ENCODE measurements at places on chromosomes 7 and 10. TPM values are rescaled to one million over a fixed set of nuclear protein-coding genes. Genes with fewer than 3 reads are reported as not detected.
A peak's percentile ranks its signal among the peaks of the same experiment; 100 is the strongest.

DNA sequence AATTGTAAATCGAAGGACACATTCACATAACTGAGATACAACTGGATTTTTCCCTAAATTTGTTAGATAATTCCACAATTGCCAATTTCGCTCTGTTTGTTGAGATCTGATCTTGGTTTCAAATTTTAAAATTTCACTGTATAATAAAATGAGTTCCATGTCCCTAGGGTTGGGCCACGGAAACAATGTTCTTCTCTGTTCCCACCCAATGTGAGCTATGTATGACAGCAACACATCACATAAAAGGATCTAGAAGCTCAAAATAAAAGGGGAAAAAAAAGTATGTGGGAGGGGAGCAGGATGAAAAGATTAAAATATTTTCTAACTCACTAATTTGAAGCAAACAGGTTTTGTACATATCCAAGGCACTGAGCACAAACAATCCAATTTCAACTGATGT lies 287.8 kb upstream of the MKLN1 start:
- no peak for DNase-seq

- no peak for DNase-seq
Observed at GRCh38 chr10:118234683-118235082, 107.4 kb downstream of the FAM204A start.

GRCh38 chr10:123522702-123523312 lies 143.3 kb upstream of the GPR26 start:
- no peak for DNase-seq

GRCh38 chr10:60479305-60480020 lies 89.8 kb upstream of the ANK3 start:
- DNase-seq = no peak

GRCh38 chr7:561631-562373 lies 42.2 kb upstream of the PDGFA start:
- DNase-seq = no peak

DNA sequence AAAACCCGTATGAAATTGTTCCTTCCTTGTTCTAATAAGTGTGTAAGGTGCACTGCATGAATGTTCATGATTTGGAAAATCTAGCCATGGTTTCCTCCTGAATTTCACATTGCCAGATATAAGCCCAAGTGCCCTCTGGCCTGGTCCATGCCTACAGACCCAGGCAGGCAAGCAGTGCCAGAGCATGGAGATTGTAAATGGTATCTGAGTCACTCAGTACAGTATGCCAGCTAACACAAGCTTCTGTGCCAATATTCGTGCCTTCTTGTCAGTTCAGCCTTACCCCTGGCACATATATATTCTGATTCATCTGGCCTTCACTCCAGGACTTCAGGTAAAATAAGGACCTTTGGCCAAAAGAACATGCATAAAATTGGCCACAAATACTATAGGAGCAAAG lies 38.4 kb upstream of the PDE1C start:
- DNase-seq = no peak

GRCh38 chr10:33477291-33478088 lies 143.0 kb upstream of the NRP1 start:
- no peak for DNase-seq

- no peak for DNase-seq
Observed at GRCh38 chr10:64444163-64444562, 923.0 kb downstream of the REEP3 start.

DNA sequence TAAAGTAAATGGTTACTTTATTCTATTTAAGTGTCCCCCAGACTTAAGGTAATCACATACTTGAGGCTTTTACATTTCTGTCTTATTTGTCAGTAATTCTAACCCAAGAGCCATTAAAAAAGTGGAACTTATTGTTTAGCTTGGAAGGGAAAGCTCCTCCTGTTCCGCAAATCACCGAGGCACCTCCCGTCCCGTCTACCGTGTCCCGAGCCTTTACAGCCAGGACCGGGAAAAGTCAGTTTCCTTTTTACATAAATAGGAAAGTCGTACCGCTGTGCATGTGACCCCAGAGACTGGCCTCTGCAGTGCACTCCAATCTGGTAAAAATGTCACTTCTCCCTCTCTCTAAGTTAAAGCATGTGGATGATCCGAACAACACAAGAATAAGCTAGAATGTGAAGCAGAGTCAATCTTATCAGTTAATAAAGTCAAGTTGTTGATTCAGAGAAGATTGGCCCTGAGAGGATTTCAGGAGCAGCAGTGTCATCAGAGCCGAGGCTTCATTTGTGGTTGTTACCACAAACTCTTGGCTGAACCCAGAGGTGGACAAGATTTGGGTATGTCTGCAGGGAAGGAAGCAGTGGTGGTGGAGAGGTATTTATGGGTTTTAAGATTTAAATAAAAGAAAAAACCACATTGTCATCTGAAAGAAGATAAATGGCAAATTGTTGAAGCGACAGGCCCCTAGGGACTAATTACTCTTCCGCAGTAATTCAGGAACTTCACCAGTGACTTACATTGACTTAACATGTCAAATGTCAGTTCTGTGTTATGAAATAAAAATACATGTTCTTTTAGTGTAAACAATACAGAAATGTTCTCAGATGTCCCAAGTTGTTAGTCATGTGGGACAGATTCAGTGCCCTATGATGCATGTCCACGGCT lies 316.6 kb upstream of the ZNF32 start:
- DNase-seq = no peak

DNA sequence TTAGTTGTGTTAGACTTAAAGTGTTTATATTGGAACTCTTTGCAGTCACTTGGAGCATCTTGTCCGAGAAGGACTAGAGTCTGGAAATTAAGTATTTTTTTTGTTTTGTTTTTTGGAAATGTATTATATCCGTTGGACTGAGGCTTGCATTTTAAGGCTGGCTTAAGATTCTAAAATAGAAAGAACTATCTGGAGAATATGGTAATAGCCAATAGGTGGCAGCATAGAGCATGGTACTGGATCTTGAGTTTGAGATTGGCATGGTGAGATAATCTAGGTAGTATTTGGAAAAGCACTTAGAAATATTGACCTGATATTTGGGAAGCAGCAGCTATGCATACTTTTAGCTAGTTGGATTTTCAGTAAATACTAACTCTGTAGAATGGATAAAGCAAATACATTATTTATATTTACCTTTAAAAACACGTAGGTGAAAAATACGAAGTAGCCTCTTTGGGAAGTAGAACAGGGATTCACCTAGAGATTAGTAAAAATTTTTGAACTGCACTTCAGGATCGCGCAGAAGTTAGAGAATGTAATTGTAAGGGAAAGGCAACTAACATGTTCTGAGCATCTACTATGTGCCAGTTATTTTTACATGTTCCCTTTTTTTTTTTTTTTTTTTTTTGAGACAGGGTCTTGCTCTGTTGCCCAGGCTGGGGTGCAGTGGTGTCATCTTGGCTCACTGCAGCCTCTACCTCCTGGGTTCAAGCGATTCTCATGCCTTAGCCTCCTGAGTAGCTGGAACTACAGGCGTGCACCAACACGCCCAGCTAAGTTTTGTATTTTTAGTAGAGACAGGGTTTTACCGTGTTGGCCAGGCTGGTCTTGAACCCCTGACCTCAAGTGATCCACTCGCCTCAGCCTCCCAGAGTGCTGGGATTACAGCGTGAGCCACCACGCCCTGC lies 78.6 kb downstream of the LCOR start:
- peak; percentile 63 for DNase-seq

DNA sequence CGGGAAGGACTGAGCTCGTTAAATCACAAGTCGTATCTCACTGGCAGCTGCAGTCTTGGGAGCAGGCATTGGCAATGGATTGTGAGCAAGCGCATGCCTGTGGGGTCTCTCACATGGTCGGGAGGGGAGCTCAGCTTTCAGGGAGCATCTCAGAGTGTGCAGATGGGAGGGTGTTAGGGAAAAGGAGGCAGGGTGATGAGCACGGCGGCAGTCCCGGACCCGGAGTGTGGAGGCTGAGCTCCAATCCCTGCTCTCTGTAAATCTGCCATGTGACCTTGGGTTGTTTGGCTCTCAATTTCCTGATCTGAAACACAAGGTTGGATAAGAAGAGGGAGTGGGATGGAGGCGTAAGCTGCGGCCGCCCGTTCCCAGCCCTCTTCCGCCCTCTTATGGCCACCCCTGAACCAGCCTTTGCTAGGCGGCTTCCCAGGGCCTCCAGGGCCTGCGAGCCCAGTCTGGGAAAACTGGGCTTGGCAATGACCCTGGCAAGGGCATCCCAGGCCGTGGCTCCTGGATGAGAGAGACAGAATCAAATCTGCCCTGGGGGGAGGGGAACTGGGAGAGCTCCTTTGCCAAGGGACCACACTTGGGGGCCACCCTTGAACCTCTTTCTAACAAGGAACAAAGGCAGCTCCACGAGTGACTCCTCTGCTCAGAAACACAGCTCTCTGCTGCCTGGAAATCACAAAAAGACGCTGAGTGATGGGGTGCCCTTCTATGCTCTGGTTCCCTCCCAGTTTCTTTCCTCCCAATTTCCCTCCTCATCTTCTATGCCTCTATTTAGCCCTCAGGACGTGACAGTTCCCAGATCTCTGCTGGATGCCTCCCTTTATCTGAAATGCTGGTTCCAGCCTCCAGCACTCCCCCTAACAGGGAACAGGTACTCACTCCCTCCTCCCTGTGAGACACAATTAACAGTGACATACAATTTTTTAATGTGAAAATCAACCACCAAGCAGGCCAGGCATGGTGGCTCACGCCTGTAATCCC lies 41.7 kb upstream of the LOXL4 start:
- DNase-seq = peak; percentile 35

DNA sequence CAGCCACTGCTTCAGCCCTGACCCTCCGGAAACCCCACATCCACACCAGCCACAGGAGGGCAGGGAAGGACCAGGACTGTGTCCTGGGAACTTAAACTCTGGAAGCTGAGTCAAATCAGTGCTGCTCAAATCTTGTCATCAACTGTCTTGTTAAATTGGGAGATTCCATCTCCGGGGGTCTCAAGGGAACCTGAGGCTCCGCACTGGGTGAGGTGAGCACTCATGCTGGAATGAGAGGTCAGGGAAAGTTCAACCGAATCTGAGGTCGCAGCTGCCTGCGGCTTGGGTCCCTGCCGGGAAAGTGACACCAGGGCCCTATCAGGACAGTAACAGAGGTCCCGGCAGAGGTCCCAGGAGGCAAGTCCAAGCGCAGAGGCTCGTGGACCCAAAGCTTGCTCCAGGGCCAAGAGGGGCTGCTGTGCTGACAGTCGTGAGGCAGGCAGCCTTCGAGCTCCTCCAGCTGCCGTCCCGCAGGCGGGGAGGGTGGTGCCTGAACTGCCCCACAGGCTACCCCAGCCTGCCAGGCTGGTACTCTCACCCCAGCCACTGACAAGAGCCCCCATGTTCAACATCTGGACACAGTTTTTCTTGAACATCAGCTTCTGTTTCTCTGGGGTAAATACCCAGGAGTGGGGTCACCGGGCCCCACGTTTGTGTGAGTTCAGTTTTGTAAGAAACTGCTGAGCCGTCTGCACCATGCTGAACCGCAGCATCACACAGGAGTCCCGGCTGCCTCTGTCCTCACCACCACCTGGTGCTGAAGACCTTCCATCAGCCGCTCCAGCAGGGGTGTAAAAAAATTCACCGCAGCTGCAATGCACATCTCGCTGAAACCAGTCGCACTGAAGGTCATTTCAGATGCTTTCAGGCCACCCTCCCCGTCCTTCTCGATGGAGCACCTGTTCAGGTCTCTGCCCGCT lies 101.0 kb downstream of the DIP2C start:
- no peak for DNase-seq

GRCh38 chr10:17730667-17731066 lies 21.3 kb upstream of the TMEM236 start:
- no peak for DNase-seq

- no peak for DNase-seq
Observed at GRCh38 chr7:52639126-52639525, 396.3 kb upstream of the POM121L12 start.

- no peak for DNase-seq
Observed at GRCh38 chr10:90089719-90090118, 388.3 kb downstream of the KIF20B start.

Gene WNT16
- total RNA-seq = 7.4 TPM

Gene RPEL1
- not detected for total RNA-seq

Gene GJD4
- not detected for total RNA-seq

Gene SLC4A2
- 106 TPM for total RNA-seq

Gene PODXL
- total RNA-seq = 5.8 TPM

Gene STEAP2
- total RNA-seq = not detected

Gene ZDHHC6
- total RNA-seq = 53.9 TPM

Gene UCN3
- not detected for total RNA-seq

Data from B cell (primary cell).